Immature natural killer cell (primary cell): ENCODE measurements at places on chromosomes 5 and 9.

- DNase-seq: no peak
- no peak overlapping the region for H3K4me3 ChIP-seq
- peaks cover 12% of the 10 kb centered on the region for H3K4me1 ChIP-seq
- H3K27ac ChIP-seq: no peak overlapping the region
- peaks cover 26% of the 10 kb centered on the region for H3K27me3 ChIP-seq
These were observed 29.0 kb downstream of the HK3 start for GRCh38 chr5:176870110-176870591.

- H3K36me3 ChIP-seq: no peaks in the 10 kb centered on the region
- H3K4me1 ChIP-seq: no peaks in the 10 kb centered on the region
- no peak overlapping the region for H3K27ac ChIP-seq
- H3K27me3 ChIP-seq: peaks cover 8% of the 10 kb centered on the region
- DNase-seq: no peak
These were observed 453.9 kb downstream of the ENC1 start for GRCh38 chr5:74186356-74187315.

DNA sequence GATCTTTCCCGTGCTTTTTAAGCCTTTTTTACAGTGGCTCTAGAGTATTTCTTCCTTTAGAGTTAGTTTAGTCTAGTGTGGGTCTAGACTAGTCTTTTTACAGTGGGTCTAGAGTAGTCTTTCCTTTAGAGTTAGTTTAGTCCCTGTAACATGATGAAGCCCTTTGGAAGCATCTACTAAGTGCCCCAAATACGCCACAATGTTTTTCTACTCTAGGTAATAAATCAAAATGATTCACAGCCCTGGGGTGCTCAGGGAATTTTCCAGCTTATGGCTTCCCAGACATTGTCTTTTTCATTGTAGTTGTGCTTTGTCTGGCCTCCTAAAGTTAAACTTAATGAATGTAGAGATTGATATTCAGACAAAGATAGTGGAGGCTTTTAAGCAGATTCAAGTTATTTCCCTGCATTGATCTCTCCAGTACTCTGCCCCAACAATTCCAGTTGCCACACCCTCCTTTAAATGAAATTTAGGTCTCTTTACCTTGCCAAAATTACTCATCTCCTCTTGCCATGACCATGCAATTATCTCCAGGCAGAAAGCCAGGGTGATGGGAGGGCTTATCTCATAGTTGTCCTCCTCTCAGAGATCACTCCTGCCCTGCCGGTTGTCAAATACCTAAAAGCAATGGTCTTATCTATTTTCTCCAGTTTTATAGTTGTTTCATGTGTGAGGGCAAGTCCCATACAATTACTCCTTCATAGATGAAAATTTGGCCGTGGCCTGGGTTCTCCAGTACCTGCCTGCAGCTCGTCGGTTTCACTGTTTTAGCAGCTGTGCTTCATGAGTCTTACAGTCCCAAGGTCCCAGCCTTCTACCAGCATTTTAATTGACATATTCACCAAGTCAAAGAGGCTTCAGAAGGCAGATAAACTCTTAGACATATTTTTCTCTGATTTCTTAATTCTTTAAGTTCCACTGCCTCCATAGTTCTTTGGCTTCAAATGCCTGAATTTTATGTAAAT lies 794.0 kb upstream of the COX7C start:
- DNase-seq: no peak
- H3K4me3 ChIP-seq: no peak overlapping the region
- H3K27me3 ChIP-seq: no peaks in the 10 kb centered on the region

DNA sequence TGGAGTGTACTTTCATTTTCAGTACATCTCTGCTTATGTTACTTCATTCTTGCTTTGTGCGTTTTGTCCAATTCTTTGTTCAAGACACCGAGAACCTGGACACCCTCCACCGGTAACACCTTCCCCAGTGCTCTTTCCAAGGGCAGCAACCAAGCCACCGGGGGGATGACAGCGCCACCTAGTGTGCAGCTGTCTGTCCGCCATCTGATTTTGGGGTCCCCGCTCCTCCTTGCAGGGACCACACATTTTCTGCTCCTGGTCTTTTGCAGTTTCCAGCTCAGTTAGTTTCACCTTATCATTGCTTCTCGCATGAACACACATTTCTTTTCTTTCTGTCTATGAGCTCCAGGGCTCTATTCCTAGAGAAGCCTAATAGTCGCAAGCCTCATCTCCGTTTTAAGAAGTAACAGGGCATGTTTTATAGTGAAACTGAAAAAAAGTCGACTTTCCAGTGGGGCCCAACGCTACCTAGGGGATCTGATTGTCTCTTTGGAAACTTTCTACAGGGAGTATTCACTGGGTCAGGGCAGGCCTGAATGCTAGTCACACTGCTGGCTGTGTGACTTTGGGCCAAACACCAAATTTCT lies 152.1 kb downstream of the FSTL4 start:
- no peak overlapping the region for H3K27ac ChIP-seq
- H3K36me3 ChIP-seq: no peaks in the 10 kb centered on the region
- H3K4me1 ChIP-seq: no peaks in the 10 kb centered on the region

GRCh38 chr5:154485850-154486426 lies 7.9 kb upstream of the HAND1 start:
- H3K4me1 ChIP-seq: peaks cover 9% of the 10 kb centered on the region
- H3K27ac ChIP-seq: no peak overlapping the region
- peaks cover 27% of the 10 kb centered on the region for H3K27me3 ChIP-seq
- no peak for DNase-seq

- peaks cover 2% of the 10 kb centered on the region for H3K27me3 ChIP-seq
- H3K36me3 ChIP-seq: no peaks in the 10 kb centered on the region
- H3K4me3 ChIP-seq: no peak overlapping the region
- H3K27ac ChIP-seq: no peak overlapping the region
These were observed 58.9 kb downstream of the ZNF618 start for GRCh38 chr9:113934829-113935676.

DNA sequence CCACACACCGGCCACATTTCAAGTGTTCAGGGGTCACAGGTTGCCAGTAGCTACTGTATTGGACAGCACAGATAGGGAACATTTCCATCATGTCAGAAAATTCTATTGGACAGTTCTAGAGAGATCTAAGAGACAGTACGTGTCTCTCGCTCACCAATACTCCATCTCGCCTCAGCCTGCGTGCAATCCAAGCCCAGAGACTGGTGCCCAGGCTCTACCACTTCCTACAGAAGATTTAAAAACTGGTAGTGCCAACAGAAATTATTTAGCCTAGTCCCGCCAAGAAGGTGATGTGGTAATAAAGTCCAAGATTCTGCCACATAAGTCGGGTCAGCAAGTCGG lies 390 bp upstream of the SNX2 start:
- H3K27ac ChIP-seq: peak overlapping the region; percentile 87
- peak overlapping the region; percentile 97 for H3K4me3 ChIP-seq
- no peaks in the 10 kb centered on the region for H3K36me3 ChIP-seq
- H3K27me3 ChIP-seq: peaks cover 3% of the 10 kb centered on the region

GRCh38 chr5:61425918-61426317 lies 93.9 kb downstream of the ZSWIM6 start:
- no peak for DNase-seq
- no peaks in the 10 kb centered on the region for H3K27me3 ChIP-seq
- H3K36me3 ChIP-seq: peaks cover 6% of the 10 kb centered on the region
- H3K4me1 ChIP-seq: peaks cover 21% of the 10 kb centered on the region
- no peak overlapping the region for H3K27ac ChIP-seq

DNA sequence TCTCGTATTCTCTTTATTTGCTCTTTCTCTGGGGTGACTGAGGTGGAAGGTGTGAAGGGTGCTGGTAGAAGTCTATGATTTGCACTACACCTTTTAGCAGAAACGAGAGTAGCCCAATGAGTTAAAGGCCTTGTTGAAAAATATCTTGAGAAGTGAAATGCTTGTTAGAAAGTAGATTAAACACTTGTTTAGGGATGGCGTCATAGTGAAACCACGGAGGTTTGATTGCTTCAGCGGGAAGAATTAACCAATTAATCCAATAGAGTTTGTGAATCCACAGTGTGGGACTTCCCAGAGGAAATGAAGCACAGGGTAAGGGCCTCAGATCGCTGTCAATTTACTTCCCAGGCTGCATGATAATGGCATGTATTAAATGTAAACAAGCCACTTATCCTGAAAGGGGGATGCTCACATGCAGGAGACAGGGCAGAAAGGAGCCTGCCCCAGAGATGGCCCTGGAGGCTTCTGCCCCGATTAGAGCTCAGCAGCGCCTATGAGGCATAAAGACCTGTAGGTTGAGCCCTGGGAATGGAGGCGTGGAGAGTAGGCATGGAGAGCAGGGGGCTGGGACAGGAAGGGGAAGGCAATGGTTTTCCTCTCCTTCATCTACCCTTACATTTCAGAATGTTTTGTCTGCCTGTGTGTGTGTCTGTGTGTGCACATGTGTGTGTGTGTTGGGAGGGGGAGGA lies 1.5 kb downstream of the FAM170A start:
- no peak overlapping the region for H3K4me3 ChIP-seq
- H3K27ac ChIP-seq: no peak overlapping the region
- no peak for DNase-seq
- no peaks in the 10 kb centered on the region for H3K36me3 ChIP-seq
- H3K4me1 ChIP-seq: no peaks in the 10 kb centered on the region

GRCh38 chr9:134892221-134892620 lies 11.6 kb downstream of the FCN2 start:
- no peaks in the 10 kb centered on the region for H3K4me1 ChIP-seq
- H3K27ac ChIP-seq: no peak overlapping the region
- DNase-seq: no peak
- no peaks in the 10 kb centered on the region for H3K27me3 ChIP-seq

- H3K27me3 ChIP-seq: no peaks in the 10 kb centered on the region
- H3K27ac ChIP-seq: peak overlapping the region; percentile 28
- H3K36me3 ChIP-seq: peaks cover 57% of the 10 kb centered on the region
- no peak overlapping the region for H3K4me3 ChIP-seq
These were observed 29.7 kb upstream of the FYB1 start for GRCh38 chr5:39249069-39249468.

GRCh38 chr9:127567035-127567729 lies 44.9 kb upstream of the STXBP1 start:
- H3K4me3 ChIP-seq: peak overlapping the region; percentile 68
- H3K36me3 ChIP-seq: no peaks in the 10 kb centered on the region
- peaks cover 16% of the 10 kb centered on the region for H3K4me1 ChIP-seq

- H3K27me3 ChIP-seq: no peaks in the 10 kb centered on the region
- no peak for DNase-seq
- H3K4me1 ChIP-seq: no peaks in the 10 kb centered on the region
- no peaks in the 10 kb centered on the region for H3K36me3 ChIP-seq
- no peak overlapping the region for H3K4me3 ChIP-seq
These were observed 357.8 kb downstream of the PARP8 start for GRCh38 chr5:51024263-51024662.

DNA sequence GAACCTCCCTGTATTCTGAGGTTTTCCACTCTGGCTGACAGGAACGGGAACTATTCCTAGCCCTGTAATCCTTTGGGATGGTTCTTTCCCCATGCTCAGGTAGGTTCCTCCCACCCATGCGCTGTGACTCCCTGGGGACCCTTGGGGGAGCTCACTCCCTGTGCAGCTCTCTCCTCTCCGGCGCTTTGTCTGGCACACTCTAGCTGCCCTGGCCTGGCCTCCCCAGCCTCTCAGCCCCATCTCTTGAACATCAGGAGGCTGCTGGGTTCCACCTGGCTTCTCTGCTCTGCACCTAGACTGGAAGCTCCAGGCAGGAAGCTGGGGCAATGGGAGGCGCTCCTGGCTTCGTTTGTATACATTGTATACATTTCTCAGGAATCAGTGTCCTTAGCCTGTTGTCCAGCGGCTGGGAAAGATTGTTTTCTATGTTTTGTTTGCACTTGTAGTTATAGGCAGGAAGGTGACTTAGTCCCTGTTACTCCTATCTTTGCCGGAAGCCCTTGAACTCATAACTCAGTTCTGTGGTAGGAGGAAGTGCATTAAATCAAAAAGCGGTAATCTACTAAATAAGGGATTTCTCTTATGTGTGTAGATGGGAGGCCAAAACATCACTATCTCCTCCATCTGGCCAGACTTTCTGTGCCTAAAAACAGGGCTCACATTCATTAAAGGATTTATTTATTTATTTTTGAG lies 20.4 kb downstream of the SLC25A25 start:
- H3K4me1 ChIP-seq: peaks cover 74% of the 10 kb centered on the region
- H3K27me3 ChIP-seq: no peaks in the 10 kb centered on the region
- H3K27ac ChIP-seq: peak overlapping the region; percentile 1

DNA sequence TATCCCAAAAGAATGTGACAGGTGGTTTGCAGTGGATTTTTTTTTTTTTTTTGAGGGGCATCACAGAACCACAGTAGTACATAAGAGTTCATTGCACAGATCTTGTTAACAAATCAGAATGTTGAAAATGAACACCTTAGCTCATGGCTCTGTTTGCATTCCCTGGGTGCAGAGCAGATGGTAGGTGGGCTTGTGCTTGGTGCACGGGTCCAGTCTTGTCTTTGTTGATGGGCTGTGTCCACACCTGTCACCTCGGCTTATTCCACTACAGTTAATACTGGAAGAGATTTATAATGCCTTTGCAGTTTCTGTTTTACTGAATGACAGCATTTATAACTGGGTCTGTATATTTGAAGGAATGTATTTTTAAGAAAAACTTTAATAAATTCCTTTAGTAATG lies 146.6 kb downstream of the KDM4C start:
- H3K27ac ChIP-seq: no peak overlapping the region
- no peak overlapping the region for H3K4me3 ChIP-seq
- DNase-seq: no peak
